ENCODE measurements at places on chromosomes 13 and 19.

DNA sequence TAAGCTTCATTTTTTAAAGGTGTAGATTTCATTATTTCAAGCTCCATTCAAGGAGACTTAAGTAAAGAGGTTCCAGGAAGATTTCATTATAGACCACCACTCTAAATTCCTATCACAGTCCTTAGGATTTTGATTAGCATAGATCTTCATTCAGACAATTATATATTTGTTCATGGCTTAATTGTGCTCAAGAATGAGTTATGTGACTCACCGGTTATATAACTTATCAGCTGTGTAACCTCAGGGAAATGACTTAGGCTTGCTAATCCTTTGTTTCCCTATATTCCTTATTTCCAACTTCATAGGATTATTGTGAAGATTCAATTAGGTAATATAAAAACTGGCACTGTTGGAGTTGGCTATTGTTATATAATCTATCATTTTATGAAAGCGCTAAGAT lies 632.8 kb upstream of the SPRY2 start:
- DNase-seq, result no peak

- DNase-seq, result peak; percentile 11
Observed at GRCh38 chr13:30616927-30617314, 799 bp upstream of the USPL1 start.

DNA sequence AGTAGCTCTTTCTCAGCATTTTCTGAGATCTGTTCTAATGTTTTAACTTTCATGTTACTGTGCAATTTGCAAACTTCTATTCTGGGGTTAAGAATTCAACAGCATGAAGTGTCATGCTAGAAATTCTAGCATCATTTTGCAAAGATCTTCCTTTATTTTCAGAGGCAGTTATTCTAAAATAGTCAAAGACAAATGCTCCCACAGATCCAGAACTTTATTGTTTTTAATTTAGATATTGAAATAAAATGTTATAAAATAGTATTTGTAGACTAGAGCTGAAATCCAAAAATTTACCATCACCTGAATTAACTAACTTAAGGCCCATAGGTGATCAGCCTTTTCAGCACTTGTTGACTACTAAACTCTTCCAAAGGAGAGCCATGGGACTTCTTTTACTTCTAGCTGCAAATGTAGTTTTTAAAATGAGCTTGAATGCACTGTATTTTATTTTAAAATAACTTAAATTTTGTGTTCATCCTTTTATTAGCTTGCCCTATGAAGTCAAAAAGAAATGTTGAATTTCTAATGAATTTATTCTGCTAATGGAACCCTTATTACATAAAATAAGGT lies 3.2 kb downstream of the MAB21L1 start:
- DNase-seq, result no peak

DNA sequence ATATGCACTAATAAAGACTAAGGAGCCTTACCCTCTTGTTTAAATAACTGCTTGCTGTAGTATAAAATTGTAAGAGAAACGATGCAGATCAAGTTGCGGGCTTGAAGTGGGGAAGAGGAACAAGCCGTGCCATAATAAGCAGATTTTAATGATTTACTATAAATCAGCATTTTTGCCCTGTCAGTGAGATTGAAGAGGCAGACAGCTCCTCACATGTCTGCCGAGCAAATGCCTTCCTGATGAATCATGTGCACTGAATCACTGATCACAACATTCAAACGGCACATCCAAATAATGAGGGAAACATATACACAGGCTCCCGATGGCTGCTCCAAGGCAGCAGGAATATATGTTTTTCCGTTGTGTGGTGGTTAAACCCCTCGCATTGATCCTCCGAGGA lies 282.9 kb downstream of the TSHZ3 start:
- DNase-seq, result no peak

DNA sequence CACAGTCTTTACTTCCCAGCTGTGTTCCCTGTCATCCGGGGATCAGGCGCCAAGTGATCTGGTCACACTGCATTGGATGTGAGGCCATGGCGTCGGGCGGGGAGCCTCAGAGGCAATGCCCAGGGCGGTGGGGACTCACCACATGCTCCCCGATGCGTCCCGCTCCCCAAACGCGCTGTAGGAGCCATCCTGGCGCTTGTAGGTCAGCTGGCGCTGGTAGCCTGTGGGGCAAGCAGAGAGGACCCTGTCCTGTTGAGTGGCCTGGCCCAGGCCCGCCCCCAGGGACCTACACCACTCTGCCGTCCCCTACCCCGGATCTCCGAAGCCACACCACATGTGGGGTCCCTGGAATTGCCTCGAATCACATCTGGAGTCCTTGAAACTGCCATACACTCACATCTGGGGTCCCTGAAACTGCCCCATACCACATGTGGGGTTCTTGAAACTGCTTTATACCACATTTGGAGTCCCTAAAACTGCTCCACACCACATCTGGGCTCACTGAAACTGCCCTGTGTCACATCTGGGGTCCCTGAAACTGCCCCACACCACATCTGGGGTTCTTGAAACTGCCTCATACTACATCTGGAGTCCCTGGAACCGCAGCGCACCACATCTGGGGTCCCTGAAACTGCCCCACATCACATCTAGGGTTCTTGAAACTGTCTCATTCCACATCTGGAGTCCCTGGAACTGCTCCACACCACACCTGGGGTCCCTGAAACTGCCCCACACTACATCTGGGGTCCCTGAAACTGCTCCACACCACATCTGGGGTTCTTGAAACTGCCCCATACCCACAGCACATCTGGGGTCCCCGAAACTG lies 33.2 kb downstream of the F2RL3 start:
- DNase-seq, result no peak

DNA sequence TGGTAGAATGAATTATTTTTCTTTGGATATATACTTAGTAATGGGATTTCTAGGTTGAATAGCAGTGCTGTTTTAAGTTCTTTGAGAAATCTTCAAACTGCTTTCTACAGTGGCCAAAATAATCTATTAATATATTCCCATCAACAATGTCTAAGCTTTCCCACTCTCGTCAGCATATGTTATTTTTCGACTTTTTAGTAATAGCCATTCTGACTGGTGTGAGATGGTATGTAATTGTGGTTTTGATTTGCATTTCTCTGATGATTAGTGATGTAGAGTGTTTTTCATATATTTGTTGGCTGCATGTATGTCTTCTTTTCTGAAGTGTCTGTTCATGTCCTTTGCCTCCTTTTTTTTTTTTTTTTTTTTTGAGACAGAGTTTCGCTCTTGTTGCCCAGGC lies 90.2 kb upstream of the CSNK1A1L start:
- DNase-seq, result no peak

DNA sequence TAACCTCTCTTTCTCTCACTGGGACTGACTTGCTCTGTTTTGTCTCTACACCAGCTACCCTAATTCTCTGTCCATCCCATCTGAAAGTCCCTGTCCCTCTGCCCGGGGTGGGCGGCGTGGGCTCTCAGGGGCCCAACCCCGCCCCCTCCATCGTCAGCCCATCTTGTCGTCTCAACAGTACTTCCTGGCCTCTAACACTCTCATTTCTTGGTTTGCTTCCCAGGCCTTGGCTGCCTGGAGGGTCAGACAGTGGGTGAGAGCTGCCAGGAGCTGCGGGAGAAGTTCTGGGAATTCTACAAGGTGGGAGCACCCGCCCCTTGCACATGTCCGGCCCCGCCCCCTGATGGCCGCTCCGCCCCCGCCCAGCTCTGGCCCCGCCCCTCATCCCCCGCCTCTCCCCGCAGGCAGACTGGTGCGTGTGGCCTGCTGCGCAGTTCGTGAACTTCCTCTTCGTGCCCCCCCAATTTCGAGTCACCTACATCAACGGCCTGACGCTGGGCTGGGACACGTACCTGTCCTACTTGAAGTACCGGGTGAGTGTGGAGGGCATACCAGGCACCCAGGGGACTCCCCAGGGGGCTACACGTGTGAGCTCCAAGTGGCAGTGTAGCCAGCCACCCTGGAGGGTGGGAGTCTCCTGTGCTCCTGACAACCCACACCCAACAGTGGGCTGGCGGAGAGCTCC lies 1.7 kb downstream of the MPV17L2 start:
- DNase-seq, result no peak

- no peak for DNase-seq
Observed at GRCh38 chr19:7230826-7231225, 63.4 kb downstream of the INSR start.

- DNase-seq, result peak; percentile 92
Observed at GRCh38 chr19:44051650-44052402, at the start of gene ZNF223. Gene ZNF223, plus strand, starts transcription at chr19:44052036. Its CDS starts 3,141 bp downstream, at chr19:44055177.
